ENCODE measurements at places on chromosomes 2 and 18.

DNA sequence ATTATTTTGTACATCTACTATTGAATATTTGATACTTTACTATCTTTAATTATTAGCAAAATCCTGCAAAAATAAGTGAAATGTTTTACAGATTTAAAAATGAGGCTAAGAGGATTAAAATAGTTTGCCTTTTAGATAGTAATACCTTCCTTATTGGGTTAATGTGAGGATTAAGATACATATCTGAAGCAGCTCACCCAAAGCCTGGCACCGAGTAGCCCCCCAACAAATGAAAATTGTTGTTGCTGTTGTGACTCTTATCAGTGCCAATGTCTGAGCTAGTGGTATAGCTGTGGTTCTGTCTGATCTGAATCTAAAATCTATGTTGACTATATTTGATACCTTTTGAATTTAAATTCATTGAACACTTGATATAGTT is 34.6 kb downstream of the GULP1 start:
- no peak for DNase-seq

- DNase-seq, result no peak
Measured at GRCh38 chr2:128280901-128281321, 37.8 kb downstream of the HS6ST1 start.

- DNase-seq, result no peak
Measured at GRCh38 chr2:70981421-70981820, 3.0 kb downstream of the ANKRD53 start.

DNA sequence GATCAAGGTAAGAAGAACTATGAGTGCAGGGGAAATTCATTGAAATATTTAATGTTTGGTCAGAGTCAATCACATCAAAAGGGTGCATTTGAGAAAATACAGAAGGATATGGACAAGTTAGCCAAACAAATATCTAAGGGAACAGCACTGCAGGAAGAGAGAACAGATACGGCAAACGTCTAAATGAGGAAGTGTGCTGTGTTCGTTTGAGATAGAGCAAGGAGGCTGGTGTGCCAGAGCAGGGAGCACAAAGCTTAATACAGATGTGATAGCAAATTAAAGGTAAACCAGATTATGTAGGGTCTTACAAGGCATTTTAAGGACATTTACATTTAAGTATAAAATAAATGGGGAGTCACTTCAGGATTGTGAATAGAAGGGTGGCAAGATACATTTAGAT is 241.3 kb upstream of the ZNF804A start:
- DNase-seq, result no peak

DNA sequence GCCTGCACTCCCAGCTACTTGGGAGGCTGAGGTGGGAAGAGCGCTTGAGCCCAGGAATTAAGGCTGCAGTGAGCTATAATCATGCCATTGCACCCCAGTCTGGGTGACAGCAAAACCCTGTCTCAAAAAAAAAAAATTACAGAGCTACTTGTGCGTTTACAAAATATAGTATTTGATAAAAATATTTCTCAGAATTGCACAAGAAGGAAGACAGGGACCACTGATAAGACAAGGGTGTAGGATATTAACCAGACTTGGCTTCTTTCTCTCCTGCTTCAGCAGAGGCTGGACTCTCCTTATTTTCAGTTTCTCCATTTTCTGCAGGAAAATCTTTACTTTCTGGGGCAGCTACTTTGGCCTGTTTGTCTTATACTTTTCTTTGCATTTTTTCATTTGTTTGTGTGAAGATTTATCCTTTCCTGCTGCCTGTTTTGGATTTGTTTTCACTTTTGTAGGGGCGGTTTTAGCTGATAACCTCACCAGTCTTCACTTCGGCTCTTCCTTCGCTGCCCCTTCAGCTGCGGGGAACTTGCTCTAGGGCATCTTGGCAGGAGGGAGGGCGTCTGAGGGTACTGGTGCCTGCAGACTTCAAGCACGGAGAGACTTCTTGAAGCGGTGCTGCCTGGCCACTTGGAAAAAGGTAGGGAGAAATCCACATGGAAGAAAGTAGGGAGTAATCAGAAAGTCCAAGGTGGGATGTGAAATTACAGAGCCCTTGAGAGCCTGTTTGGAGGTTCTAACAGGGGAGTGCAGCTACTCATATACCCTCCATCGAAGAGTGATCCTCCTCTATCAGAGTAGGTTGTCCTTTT is 14.9 kb upstream of the ZDBF2 start:
- no peak for DNase-seq

- DNase-seq, result no peak
Measured at GRCh38 chr2:41879235-41879916, 168.4 kb upstream of the PKDCC start.

DNA sequence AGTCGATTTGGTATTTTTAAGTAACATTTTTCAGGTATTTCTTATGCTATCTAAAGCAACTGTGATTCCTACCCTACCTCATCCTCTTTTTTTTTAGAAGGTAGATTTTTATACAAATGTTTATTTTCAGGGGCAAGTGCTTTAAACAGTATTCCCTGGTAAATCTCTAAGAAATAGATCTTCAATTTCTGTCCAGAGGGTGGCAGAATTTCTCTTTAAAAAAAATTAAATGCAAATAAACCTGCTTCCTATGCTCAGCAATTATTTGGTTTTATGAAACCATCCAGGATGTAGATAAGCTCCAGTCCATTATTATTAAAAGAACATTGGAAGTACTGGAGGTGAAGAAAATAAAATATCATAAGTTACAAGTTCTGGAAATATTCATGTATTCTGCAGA is 191.9 kb downstream of the MYO3B start:
- peak; percentile 20 for DNase-seq

GRCh38 chr2:36918307-36918706 is 48.0 kb downstream of the STRN start:
- no peak for DNase-seq

- no peak for DNase-seq
Measured at GRCh38 chr2:159145745-159146354, 140.7 kb downstream of the WDSUB1 start.

GRCh38 chr2:12624905-12625598 is 91.7 kb upstream of the TRIB2 start:
- no peak for DNase-seq

- DNase-seq, result no peak
Measured at GRCh38 chr2:47060652-47061170, 94.4 kb downstream of the STPG4 start.

GRCh38 chr2:121092095-121092494 is 192.9 kb downstream of the TFCP2L1 start:
- no peak for DNase-seq

GRCh38 chr2:156346731-156347130 is 14.2 kb upstream of the NR4A2 start:
- DNase-seq, result no peak

- no peak for DNase-seq
Measured at GRCh38 chr2:199704358-199705238, 146.4 kb downstream of the FTCDNL1 start.

- no peak for DNase-seq
Measured at GRCh38 chr2:15271276-15271675, 289.9 kb downstream of the NBAS start.

DNA sequence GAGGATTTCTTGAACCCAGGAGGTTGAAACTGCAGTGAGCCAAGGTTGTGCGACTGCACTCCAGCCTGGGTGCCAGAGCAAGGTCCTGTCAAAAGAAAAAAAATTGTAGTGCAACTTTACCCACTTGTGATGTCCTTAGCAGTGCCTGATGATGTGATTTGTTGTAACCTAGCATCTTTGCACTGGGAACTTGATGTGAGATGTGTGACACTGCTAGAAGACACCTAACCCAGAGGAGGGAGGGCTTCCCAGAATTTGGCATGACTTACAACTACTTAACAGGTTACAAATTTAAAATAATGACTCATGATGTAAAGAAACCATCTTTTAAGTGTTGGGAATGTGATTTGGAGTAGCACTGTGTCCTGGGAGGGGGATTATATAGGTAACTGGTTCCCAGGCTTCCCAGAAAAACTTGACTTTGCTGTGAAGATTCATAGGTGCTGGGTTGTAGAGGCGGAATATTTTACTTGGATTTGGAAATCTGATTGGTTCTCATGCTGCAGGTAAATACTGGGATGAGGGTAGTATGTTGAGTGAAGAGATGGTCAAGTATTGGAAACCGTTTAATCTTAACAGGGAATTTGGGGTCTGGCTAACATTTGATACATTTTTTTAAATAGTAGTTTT is 3.7 kb downstream of the EEF1B2 start:
- no peak for DNase-seq

DNA sequence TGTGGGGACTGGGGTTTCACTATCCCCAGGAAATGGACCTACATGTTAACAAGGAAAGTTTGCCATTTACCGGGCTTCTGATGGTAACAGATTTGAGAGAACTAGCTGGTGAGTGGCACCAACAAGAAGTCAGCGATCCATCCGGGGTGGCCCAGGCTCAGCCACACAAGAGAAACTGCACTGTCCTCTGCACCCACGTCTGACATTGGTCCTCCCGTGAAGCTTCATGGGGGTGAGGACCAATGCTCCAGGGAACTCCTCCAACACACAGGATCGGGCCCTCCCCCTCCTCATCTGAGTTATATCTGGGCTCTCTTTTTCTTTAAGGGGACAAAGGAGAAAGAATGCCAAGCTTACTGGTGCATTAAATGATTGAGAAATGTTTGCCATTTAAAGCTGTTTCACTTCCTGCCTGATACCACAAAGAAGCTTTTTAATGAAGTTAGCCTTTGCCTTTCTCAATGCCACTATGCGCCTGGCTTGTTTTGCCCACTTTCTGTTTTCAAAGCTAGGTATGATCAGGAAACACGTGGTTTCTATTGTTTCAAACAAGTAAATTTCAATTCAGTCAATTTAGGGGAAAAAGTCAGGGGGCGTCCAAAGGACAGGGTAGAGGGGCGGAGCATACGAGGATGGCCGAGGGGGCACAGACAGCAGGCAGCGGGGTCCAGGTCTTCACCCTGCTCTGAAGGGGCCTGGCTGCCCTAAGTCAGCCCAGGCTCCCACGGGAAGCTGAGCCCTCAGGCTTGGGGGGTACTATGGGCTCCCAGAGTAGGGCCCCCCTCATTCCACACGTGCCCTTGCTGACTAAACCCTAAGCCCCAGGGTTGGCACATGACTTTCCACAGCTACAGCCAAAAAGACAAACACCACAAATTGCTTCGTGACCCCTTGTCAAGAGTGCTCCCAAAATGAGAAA is 204.0 kb upstream of the ID2 start:
- no peak for DNase-seq

GRCh38 chr2:15117409-15118050 is 443.6 kb downstream of the NBAS start:
- DNase-seq, result no peak

DNA sequence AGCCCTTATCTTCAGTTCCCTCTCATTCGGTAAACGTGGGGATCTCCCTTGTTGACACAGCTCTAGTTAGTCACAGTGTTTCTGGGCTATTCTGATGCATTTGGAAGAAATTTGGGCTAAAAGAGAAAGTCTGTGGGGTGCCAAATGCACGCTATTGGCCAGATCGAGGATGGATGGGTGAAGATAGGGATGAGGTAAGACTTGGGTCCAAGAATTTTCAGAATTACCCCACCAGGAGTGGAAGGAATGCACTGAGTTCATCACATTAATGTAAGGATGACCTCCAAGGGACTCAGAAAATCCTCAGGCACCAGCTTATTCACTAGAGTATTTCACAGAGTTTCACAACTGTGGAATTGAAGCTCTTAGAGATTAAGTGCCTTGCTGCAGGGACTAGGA is 49.3 kb downstream of the NRP2 start:
- DNase-seq, result no peak

- DNase-seq, result no peak
Measured at GRCh38 chr2:2641541-2642410, 310.7 kb upstream of the MYT1L start.

DNA sequence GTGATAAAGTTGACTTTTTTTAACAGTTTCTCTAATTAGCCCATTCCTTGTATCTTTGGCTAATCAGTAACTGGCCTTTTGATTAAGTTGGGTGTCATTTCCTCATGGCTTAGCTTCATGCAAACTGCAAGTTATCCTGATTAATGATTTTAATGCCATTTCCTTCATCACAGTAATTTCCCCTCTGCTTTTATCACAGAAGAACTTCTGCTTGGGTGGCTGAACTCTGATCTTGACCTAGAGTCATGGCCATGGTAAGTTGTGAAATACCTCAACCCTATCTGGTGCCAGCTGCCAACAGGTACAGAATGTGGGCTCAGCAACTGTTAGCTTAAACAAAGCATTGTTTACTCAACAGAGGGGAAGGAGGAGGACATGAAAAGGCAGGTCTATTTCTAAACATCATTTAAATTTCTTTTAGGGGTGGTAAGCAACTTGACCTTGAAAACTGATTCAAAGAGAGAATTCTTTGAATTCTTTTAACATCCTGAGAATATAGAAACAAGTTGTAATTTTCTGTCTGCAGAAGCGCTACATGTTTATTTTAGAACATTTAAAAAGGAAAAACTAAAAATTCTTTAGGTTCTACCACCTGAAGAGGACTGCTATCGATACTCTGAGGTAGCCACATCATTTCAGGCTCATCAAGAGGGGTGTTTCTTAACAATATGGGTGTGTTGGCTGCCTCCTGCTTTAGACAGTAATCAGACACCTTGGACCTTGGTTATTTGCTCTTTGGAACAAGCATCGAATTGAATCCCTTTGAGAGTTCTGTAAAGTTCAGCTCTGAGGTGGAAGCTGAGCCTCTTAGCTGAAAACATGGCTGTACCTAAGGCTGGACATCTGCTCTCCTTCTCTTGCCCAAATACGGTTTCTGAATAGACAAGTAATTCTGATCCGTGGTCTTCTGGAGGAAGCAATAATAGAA is 39.7 kb downstream of the ANXA4 start:
- no peak for DNase-seq

DNA sequence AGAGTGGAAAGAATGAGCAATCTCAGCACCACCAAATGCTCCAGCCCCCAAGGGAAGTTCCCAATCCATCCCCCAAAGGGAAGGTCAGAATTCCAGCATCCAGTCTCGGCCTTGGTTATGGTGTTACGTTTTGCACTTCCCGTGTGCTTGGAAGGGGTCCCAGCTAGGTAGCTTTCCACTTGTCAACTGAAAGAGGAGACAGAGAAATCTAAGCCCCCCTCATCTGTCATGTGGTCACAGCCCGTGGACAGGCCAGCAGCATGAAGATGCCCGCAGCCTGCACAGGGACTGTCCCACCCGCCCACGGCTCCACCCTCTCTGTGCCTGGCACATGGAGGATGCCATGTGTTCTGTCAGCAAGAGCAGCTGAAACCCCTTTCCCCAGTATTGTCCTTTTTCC is 32.1 kb downstream of the RHOB start:
- no peak for DNase-seq

DNA sequence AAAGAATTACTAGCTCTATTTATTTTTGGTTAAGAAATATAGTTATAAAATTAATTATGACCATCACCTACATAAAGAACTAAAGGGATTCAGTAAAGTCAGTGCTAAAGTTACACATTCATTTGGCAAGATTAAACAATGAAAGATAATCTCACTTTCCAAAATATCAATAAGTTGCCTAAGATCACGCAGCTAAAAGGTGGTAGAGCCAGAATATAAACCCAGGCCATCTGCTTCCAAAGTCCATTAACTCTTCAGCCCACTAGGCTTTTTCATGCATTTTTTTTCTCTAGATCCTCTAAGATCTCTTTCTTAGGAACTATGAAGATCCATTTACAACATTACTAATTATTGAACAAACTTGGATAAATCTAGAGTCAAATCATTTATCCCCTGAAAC is 66.6 kb upstream of the RND3 start:
- DNase-seq, result no peak

GRCh38 chr2:189999661-190000060 is 62.9 kb downstream of the MSTN start:
- DNase-seq, result no peak

GRCh38 chr2:221767106-221768012 is 195.3 kb upstream of the EPHA4 start:
- no peak for DNase-seq

Data from SW 1271 (cell line).